ENCODE measurements at places on chromosomes 2 and 18.

GRCh38 chr2:164514491-164514890, 106.8 kb downstream of the GRB14 start:
- no peak for DNase-seq

GRCh38 chr18:23351521-23351920, 101.6 kb upstream of the RIOK3 start:
- DNase-seq = no peak

GRCh38 chr2:26330114-26330549, 15.8 kb upstream of the SELENOI start:
- peak; percentile 86 for DNase-seq

DNA sequence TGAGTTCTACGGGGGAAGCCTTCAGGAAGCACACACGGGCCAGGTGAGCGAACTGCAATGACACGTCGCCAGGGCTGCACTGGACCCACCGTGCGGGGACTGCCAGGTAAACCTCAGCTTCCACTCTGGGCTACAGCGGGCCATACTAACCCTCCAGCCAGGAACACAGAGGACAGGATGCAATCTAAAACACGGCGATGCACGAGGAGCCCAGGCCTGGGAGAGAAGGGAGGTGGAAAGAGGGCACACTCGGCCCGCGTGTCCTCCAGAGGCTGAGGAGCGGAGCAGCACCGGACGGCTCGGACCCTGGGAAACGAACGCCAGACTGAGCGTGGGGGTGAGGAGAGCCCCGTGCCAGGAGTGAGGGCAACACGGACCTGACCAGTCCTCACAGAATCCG, 69.3 kb downstream of the HDAC4 start:
- DNase-seq = no peak

DNA sequence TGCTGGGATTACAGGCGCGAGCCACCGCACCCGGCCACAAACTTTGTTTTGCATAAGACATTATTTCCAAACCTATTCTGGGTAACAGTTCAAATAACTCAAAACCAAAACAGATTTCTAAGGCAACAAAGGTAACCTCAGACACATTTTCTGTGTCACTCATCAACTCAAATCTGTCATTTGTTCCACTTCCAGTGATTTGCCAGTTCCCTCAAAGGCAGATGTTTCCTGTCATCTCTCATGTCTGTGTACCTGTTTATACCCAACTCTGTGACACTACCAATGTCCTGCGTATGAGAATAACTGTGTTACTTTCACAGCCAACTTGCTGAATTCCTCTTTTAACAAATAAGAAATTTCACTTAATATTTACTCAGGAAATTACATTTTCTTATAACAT, 54.4 kb downstream of the SCN3A start:
- DNase-seq = no peak

GRCh38 chr2:7881466-7881865, 800.4 kb upstream of the ID2 start:
- no peak for DNase-seq

GRCh38 chr2:29010946-29011345, 29.8 kb downstream of the TOGARAM2 start:
- DNase-seq = peak; percentile 32

- DNase-seq = no peak
These were observed 159.6 kb downstream of the SLC8A1 start for GRCh38 chr2:40292291-40292690.

GRCh38 chr2:17272170-17272569, 246.1 kb downstream of the RAD51AP2 start:
- no peak for DNase-seq

DNA sequence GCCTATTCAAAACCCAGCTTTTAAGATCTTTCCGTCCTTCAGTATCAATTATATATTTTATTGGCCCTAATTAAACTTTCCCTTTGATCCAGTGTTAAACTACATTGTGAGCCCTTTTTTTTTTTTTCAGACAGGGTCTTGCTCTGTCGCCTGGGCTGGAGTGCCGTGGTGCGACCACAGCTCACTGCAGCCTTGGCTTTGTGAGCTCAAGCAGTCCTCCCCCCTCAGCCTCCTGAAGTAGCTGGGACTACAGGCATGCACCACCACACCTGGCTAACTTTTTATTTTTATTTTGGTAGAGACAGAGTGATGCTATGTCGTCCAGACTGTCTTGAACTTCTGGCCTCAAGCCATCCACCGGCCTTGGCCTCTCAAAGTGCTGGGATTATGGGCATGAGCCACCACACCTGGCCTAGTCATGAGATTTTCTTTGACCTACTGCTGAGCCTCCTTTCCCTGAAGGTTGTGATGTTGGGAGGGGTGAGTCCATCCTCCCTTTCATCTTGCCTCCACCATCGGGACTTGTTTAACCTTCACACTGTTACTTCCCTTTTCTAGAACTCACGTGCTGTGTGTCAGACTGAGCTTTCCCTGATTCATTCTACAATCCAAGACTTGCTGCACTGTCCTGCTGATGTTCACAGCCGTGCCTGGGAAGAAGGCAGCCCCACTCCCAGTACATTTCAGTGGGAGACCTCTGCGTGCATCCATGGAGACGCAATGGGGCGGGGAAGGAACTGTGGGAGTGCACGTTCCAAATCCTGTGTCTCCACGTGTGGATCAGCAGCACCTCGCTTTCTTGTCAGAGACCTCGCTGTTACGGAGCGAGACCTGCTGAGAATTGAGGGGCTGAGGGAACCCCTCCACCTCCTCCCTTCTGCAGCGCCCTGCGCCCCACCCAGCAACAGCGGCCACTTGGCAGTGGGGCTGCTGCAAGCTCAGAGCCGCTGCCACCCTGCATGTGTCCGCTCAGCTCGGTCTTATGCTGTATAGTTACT, 10.8 kb downstream of the OXER1 start:
- DNase-seq = no peak

DNA sequence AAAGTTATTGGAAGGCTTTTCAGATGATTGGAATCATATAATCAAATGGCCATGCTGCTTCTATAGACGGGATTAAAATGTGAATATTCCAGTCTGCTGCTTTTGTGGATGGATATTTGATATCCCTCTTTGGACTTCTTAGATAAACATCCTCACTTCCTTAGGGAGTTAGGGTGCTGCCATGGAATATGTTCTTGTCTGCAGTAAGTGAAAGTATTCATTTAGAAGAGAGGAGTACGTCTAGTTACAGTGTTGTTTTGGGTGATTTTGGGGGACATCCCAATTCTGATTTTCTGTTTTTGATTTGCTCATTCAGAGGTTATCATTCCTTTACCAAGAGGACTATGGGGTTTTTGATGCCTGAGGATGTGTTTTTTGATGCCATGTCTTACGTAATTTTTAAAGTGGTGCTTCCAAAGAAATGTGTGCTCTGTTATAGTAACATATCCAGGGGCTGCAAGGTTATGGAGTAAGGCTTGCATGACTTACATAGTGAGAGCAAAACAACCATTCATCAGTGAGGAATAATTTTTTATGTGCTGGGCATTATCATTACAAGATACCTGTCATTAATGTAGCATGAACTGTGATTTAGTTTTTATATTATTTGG, 33.6 kb downstream of the ASXL3 start:
- no peak for DNase-seq

DNA sequence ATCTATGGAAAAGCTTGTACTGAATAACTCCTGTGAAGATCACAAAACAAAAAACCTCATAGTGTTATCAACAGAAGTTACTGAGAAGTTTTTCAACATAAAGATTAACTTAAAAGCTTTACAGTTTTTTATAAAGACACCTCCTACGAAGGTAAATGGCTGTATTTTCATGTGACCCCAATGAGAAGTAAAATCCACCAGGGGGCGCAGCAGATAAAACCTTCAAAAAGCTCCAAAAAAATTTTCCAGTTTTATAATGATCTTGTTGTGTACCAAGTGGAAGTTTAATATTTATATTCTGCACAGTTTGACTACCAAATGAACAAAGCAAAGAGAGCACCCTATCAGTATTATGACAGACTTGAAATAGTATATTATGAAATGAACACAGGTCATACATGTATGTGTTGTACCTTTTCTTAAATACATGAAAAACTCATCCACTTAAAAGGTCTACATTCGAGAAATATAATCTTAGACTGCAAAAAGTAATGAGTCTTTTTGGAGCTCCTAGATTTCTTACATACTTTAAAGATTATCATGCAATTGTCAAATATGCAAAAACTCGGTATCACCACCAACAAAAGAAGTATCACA, 38.5 kb downstream of the PNO1 start:
- peak; percentile 16 for DNase-seq

GRCh38 chr2:63544017-63544627, 44.2 kb downstream of the WDPCP start:
- DNase-seq = no peak

DNA sequence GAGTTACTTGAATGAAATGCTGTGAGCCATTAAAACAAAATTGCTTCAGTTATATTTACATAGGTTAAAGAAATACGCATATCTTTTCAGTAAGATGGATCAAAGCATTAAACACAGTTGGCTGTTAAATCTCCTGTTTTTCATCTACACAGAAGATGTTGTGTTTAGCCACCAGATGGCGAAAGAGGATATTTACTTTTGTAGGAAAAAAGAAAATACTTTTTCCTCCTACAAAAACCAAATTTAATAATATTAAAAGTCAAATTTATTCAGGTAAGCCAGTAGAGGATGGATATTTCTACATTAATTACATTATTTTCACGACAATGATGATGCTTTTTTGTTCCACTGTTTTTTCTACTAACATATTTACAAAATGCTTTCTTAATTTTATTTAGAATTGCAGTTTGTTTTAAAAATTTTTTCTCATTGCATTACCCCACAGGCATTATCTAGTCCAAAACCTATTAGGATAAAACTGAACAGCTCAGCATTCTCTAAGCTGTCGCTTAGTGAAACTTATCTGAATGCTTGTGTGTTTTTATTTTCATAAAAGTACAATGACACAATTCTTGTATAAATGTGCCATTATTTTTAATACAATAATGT, 173.7 kb downstream of the ASXL3 start:
- DNase-seq = no peak

DNA sequence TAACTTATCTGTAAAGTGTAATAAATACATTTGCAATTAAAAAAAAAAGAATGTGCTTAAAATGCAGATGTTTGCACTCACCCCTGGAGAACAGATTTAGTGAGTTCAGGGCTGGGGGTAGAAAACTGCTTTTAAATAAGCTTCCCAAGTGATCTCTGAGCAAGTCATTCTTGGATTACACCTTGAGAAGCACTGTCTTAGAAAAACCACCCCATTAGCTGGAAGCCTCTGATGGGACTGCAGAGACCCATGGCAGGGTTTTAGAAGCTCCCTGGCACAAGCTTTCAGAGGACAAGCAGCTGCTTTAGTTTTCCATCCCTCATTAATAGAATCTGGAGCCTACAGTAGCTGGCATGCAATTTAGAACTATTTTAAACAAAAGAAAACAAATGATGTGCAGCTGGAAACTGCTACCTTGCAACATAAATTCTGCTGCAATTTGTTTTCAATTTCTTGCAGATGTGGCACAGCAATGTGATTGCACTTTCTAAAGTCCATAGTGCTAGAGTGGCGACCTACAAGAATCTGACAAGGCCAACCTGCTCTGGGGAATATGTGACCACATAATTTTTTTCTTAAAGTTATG, 141.5 kb downstream of the CDC42EP3 start:
- no peak for DNase-seq

- DNase-seq = no peak
These were observed 132.8 kb upstream of the SERTAD2 start for GRCh38 chr2:64786343-64787018.

- no peak for DNase-seq
These were observed 9.6 kb downstream of the SNTG2 start for GRCh38 chr2:960061-960736.

DNA sequence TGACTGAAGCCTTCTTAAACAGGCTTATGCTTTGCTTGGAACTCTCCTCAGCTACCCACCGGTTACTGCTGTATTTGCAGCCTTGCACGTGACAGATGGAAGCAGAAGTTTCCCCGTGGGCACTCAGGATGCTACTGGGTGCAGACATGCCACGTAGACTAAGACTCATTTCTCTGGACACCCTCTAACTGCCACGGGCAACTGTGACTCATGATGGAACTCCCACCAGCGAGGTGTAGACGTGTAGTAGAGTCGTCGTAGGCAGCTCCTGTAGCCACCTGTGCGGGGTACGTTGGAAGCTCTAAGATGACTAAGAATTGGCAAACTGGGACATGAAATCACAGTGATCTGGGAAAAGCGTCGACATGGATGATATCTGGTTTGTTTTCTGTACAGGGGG, 27.5 kb downstream of the TSHZ1 start:
- DNase-seq = no peak

GRCh38 chr2:175853616-175853890, 148.5 kb downstream of the LNPK start:
- DNase-seq = no peak

DNA sequence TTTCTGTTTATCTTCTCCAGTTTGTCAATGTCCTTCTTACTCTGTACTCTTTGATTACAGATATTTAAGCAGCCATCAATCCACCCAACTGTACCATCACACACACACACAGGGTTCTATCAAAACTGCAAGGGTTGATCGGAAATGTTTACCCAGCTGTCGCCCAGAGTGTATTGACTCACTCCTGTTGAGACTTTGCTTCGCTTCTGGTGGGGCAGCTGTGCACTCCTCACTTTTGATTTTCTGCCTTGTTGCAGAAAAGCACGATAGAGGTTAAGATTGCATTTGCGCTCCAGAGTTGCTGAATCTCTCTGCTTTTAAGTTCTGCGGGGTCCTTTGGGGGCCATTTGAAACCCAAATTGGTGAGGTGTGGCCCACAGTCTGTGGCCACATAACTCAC, 216.2 kb downstream of the SETBP1 start:
- DNase-seq = no peak

GRCh38 chr18:26470011-26470637, 78.2 kb downstream of the KCTD1 start:
- DNase-seq = no peak

DNA sequence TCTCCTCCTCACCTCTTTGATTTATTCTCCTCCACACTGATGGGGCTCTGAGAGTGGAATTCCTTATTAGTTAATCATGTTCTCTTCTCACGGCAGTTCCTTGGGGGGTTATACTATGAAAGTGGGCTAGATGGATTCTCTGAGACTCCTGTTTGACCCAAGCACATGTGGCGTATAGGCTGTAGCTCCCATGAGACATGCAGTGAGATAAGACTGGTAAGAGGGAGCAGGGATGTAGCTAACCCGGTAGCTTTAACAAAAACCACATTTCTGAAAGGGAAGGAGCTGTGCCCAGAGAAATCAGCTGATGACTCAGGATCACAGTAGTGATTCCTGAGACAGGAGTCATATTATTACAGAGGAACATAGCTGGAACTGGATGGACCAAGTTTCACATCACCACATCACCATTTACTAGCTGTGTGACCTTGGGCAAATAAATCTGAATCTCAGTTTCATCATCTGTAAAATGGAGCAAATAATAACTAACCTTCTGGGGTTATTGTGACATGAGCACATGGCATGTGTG, 82.9 kb downstream of the CRIM1 start:
- DNase-seq = no peak

DNA sequence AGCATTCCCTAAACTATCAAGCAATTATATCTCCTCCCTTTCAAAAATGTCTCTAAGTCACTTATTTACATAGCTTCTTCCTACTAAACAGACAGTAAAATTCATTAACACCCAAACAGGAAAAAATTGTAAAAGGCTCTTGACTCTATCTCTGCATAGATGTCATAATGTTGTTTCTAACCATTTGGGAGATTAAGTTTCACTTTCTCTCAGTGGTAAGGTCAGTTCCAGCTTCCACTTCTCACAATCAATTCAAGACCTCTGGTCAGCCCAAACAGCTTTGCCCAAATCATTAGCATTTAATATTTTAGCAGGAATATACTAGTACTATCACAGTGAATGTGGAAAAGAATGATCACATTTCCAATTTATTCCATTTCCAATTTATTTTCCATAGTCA, 374.3 kb upstream of the MC4R start:
- DNase-seq = no peak

GRCh38 chr18:53754154-53754553, 470.3 kb downstream of the MBD2 start:
- no peak for DNase-seq

Measured in stimulated activated CD4-positive, alpha-beta T cell treated with anti-CD3 and anti-CD28 coated beads, Interleukin-2, amount 100 ng/mL, for 24 hours (primary cell).